COLO829 (cell line): ENCODE measurements at places on chromosomes 5 and 9.

- DNase-seq: peak; percentile 19
Observed at GRCh38 chr5:170782438-170782837, 1.1 kb upstream of the GABRP start.

GRCh38 chr9:121858788-121859187 is 207.4 kb downstream of the DAB2IP start:
- DNase-seq: no peak

GRCh38 chr5:172902497-172903472 is 56.4 kb upstream of the RPL26L1 start:
- DNase-seq: no peak

GRCh38 chr9:78813602-78814180 is 516.8 kb downstream of the PSAT1 start:
- no peak for DNase-seq

- DNase-seq: no peak
Observed at GRCh38 chr5:6829150-6829784, 116.0 kb downstream of the TENT4A start.

GRCh38 chr5:127029581-127030258 is 638 bp downstream of the MARCHF3 start:
- DNase-seq: no peak

- peak; percentile 26 for DNase-seq
Observed at GRCh38 chr5:124980163-124980941, 233.9 kb upstream of the ZNF608 start.
